ENCODE measurements at places on chromosomes 4 and X.

DNA sequence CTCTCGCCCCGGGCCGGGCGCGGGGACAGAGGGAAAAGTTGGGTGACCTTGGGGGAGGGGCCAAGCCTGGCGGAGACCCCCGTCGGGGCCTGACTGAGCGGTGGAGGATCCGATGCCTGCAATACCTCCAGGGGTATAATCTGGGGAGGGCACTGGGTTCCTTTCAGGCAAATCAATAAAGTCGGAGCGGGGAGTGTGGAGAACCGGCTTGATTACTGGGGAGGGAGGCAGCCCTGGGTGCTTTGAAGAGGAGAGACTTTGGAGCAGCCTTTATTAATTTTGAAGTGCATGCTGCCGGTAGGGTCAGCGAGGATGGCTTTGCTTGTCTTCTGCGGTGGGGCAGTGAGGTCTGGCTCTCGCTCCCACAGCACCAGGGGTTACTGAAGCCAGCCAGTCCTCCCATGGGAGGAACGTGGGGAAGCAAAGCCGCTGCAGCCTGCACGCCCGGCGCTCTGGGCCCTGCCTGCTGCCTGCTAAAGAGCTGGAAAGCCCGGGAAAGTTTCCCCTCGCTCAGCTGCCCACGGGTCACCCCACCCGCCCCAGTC is 403 bp upstream of the LGI2 start:
- DNase-seq, result peak; percentile 27

DNA sequence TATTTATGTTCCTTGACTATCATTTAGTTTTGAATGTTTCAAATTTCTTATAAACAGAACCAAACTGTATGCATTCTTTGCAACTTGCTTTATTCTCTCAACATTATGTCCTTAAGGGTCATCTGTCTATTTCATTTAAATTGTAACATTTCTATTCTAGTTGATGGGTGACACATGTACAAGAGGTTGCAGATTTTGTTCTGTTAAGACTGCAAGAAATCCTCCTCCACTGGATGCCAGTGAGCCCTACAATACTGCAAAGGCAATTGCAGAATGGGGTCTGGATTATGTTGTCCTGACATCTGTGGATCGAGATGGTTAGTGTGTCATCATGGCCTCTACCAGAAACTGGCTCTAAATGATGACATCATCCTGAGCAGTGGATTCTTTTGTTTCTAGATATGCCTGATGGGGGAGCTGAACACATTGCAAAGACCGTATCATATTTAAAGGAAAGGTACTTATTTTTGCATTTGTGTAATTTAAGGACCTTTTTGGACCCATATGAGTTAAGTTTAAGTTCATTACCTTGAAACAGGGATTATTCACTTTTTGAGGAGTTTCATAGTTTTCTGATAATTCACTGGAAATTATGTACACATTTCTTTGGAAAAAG is 6.1 kb downstream of the LIAS start:
- DNase-seq, result peak; percentile 84

DNA sequence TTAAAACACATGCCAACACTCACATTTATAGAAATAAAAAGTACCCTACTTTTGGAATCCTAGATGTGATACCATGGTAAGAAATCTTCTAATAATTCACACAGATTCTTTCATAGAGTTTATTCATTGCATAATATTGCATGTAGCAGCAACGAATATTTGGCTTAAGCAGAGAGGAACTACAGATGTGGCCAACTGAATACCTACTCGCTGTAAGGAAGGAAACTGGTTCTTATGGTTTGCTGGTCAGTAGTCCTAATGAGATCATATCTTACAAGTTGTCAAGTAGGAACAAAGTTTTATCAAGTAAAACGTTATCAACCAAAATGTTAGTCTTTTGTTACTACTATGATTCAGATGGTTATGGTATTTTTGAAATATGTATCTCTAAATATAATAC is 996.1 kb downstream of the PDHA2 start:
- no peak for DNase-seq

- DNase-seq, result no peak
These were observed 112.5 kb downstream of the MAB21L2 start for GRCh38 chr4:150694438-150694837.

- no peak for DNase-seq
These were observed 75.9 kb upstream of the CITED1 start for GRCh38 chrX:72381439-72382201.

DNA sequence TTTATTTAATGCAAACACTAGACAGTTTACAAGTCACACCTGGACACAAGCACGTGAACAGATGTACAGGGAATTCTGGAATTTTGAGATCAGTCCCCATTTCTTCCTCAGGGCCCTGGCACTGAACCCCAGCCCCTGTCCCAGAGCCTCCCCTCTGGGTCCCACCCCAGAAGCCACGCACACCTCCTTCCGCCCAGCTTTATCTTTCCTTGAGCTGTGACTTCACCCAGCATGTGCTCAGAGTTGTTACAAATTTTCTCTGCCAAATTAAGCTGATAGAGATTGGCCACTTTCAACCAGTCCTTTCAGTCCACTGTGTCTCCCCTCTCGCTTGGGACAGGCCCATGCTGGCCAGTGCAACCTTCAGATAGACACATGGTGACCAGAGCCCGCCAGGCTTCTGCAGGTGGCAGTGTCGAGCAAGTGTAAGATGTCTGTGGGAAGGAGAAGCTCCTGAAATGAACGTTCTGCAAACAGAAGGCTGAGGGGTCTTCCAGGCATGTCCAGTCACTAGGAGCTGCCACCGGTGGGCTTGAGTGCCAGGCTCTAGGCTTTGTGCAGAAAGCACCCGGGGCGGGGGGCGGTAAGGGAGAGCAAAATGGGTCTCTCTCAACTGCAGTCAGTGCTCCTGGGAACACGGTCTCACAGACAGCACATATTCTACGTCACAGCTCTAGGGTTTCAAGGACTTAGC is 73.3 kb downstream of the MTMR1 start:
- DNase-seq, result no peak

GRCh38 chr4:117417856-117418255 is 332.5 kb upstream of the TRAM1L1 start:
- DNase-seq, result peak; percentile 24

GRCh38 chr4:38949411-38950051 is 81.9 kb downstream of the FAM114A1 start:
- no peak for DNase-seq

DNA sequence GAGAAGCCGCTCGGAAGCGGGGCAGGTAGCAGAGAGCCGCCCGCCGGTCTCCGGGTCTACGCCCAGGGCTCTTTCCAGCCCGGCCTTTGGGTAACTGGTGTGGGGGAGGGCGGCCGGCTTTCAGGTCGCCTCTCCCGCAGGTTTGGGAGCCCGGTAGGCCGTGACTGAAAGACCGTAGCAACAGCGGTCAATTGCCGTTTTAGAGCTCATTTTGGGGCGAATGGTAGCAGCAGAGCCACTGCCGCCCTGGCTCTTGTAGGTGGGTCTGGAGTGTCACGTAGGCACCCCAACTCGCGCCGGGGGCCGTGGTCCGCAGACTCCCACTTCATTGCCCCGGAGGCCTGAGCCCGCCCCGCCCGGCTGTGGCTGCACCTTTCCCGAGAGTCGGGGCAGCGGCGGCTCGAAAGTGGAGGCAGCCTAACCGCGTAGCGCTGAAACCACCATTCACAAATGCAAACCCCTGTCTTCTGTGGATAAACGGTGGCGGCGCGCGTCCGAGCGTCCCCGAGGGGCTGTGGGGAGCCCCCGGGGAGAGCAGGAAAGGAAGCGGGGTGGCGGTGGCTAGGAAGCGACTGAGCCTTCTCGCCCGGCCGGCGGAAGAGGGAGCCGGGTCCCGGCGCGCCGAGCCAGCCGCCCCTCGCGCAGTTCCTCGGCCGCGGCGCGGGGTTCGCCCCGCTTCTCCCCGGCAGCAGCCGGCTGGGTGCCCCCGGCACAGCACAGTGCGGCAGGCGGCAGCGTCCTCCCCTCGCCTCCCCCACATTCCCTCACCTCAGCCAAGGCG is 2185.1 kb upstream of the TENM3 start:
- DNase-seq, result peak; percentile 6

- DNase-seq, result peak; percentile 56
These were observed 42.9 kb upstream of the INTS6L start for GRCh38 chrX:135477576-135477975.

- DNase-seq, result no peak
These were observed 174.5 kb upstream of the MAOA start for GRCh38 chrX:43481576-43481975.

DNA sequence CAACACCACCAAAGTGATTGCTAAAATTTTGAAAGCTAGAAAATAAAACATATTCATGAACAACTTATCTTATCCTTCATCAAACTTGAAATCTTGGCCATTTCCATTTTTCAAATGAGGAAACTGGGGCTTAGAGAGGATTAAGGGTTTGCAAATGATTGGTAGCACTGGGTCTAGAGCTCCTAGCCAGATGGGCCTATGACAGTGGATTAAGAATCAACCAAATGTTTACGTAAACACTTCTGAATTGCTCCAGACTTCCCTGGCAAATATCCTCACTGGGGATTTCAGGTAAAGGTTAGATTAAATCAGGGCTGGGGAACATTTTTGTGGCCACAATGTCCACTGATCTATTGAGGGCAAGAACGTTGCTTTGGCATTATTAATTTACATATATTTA is 241.2 kb downstream of the ANK2 start:
- DNase-seq, result no peak

- DNase-seq, result no peak
These were observed 18.4 kb downstream of the MAML3 start for GRCh38 chr4:140135529-140136088.

DNA sequence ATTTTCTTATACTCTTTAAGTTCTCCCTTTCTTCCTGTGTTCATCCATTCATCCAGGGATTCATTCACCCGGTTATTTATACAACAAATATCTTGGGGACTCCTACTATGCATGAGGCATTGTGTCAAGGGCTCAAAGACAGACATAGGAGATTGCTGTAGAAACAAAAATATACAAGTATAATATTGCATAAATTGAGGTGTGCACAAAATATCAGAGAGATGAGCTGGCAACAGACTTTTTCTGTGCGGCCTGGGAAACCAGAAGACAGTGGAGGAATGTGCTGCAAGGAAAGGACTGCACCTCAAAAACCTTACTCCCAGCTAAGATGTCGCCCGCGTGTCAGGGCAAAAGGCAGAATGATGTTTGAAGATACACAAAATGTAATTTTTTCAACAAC is 9.6 kb downstream of the OTOP1 start:
- peak; percentile 16 for DNase-seq

- no peak for DNase-seq
These were observed 11.3 kb upstream of the SPCS3 start for GRCh38 chr4:176308441-176308840.

DNA sequence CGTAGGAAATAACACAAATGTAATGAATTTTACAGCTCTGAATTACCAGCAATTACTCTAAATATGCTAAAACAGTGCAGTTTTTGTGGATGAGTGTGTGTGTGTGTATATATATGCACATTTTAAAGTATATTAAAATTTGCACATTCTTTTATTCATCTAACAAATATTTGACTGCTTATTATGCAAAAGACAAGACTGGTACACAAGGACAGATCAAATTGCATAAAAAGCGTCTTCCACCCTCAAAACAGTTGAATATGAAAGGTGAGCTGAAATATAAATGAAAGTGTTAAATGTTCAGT is 13.9 kb downstream of the ZAR1 start:
- no peak for DNase-seq

DNA sequence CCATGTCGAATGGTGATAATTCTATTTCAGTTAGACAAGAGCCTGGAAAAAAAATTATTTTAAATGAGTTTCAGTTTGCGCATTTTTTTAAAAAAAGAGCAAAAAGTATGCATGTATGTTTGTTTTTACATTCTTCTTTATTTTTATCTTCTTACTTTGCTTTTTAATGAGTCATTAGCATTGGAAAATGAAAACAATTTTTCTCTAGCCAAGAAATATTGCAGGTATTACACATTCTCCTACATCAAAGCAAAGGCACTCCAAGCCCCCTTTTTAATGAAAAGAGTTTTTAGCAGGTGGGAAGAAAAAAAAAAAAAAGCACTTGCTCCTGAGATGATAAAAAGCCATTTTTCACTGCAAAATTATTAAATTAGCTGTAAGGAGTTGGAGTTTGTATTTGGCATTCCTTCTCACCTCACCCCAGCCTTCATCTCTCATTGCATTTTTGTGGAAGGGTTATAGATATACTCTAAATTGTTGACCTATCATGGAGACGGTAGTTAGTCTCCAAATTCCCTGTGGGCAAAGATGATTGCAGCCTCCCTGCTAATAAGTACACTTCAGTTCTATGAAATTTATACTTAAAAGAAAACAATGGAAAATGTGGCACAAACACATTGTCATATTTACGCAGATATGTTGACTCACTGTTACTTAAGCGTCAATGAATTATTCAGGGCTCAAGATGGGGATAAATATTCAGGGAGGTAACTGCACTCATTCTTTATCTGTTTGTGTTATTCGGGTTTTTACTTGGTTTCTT is 43.8 kb downstream of the PALLD start:
- DNase-seq, result no peak

GRCh38 chr4:18422685-18423084 is 401.1 kb upstream of the LCORL start:
- DNase-seq, result no peak

Data from fibroblast of skin of back (primary cell).